ENCODE measurements at places on chromosomes 12 and 14.
A peak's percentile ranks its signal among the peaks of the same experiment; 100 is the strongest.

- DNase-seq = no peak
Measured at GRCh38 chr14:75753696-75754095, 92.7 kb downstream of the TTLL5 start.

- no peak for DNase-seq
Measured at GRCh38 chr14:44204061-44204835, 302.8 kb downstream of the FSCB start.

DNA sequence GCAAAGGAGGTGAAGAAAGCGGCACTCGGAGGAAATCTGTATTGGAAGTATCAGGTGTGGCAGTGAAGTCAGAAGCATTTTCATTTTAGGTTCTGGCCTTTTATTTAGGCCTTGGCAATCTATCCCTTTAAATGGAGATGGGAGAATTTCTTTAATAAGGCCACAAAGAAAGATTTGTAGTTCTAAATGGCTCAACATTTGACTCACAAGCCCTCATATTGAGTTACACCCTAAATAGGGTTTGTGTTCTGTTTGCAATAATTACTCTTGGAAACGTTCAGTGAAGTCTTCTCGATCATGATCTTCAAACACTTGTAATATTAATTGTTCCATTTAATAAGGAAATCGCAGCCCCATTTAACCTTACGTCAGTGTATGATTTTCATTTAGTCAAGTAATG, 25.3 kb upstream of the TMEM260 start:
- no peak for DNase-seq

DNA sequence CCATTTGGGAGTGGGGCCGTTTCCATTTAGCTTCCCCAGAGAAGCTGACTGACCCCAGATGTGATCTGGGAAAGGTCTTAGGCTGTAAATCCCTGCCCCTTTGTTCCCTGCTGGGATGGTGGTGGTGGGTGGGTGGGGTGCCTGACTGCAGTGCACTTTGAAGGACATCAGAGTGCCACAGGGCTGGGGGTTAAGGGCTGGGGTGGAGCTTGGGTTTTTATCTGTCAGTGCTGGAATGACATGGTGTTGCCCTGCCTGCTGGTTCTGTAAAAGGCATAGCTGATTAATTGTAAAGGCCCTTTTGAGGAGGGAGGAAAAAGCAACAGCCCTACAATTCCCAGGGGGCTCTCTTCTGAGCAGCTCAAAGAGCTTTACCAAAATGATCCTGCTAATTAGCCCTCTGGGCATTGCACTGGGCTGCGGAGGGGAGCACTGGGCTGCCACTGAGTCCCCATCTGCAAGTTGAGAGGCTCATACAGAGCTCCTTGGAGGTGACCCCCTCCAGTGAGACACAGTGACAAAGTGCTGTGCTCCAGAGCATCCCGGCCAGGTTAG, 21.1 kb downstream of the PLEKHG3 start:
- DNase-seq = no peak

GRCh38 chr12:57844709-57845477, 1.6 kb downstream of the CTDSP2 start:
- peak; percentile 47 for DNase-seq

- DNase-seq = no peak
Measured at GRCh38 chr12:53980802-53981496, 4.0 kb upstream of the HOXC10 start.

DNA sequence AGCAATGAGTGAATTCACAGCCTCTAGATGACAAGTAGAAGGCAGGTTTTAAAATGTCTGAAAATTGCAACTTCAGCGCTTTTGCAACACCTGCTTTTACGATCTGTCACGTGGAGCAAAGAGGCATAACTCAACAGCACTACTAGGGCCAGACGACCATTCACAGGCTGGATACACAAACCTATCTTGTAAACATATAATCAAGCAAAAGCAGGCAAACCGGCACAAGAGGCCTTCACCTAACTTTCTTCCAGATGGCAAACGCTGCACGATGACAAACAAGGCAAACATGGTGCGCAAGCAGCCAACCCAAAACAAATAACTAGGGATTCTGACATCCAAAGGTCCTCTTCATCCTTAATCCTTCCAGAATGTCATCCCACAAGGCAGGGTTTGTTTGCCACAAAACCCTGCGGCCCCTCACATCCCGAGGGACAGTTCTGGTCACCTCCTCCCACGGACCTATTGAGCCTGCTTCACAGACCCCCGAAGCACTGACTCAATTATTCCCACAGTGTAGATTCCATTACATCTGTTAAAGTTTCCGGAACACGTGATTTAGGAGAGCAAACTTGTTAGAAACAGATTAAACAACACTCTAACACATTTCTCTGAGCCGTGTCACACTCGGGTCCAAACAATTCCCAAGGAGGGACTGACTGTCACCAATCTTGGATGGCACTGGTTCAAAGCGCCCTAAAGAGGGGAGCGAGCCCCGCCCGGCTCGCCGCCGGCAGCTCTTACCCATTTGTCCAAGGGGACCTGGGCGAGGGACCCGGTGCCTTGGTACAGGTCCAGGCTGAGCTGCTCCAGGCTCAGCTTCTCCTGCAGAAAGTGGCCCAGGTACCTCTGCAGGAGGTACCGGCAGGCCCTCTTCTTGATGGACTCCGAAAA, 823 bp downstream of the ATG2B start:
- peak; percentile 55 for DNase-seq

DNA sequence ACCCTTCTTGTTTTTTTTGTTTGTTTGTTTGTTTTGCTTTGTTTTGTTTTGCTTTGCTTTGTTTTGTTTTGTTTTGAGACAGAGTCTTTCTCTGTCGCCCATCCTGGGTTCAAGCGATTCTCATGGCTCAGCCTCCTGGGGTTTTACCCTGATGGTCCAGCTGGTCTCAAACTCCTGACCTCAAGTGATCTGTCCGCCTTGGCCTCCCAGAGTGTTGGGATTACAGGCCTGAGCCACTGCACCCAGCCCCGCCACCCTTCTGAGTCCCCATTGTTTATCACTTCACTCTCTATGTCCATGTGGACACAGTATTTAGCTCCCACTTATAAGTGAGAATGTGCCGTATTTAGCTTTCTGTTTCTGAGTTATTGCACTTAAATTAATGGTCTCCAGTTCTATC, 36.9 kb upstream of the BICD1 start:
- DNase-seq = no peak

DNA sequence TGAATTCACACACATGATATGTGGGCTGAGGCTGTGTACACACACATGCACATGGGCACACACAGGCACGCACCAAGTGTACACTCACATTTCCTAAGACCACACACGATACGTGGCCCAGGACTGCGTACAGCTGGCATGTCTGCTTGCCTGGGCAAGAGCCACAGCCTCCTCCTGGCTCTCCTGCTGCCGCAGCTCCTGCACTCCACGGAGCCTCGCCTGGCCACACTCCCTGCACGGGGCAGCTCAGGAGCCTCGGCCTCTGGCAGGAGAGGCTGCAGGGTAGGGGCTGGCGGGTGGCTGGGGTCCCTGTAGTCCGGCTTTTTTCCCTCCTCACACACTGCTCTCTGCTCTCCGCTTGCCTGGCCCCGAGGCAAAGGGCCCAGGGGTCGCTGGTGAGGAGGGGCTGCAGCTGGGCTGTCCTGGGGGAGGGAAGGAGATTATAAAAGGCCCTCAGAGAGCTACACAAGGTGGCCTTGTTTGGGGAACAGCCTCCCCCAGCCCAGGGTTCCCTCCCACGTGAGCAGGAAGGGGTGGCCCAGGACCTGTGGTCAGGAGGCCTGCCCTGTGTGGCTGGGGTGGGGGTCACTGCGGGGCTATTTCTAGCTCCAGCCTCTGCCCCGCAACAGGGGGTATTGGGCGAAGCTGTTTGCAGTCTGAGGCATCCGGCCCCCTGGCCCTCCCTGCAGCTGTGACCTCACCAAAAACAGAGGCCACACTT, 89.0 kb upstream of the SFSWAP start:
- DNase-seq = no peak

- DNase-seq = peak; percentile 80
Measured at GRCh38 chr12:6461401-6462233, 8.9 kb downstream of the VAMP1 start.

- DNase-seq = no peak
Measured at GRCh38 chr14:54200726-54201125, 196.1 kb upstream of the CDKN3 start.

GRCh38 chr12:75478116-75478794, 2.3 kb upstream of the GLIPR1 start:
- DNase-seq = no peak

- no peak for DNase-seq
Measured at GRCh38 chr14:96901227-96901626, 104.0 kb downstream of the VRK1 start.

- DNase-seq = peak; percentile 45
Measured at GRCh38 chr12:131603939-131604795, 106.7 kb upstream of the SFSWAP start.

DNA sequence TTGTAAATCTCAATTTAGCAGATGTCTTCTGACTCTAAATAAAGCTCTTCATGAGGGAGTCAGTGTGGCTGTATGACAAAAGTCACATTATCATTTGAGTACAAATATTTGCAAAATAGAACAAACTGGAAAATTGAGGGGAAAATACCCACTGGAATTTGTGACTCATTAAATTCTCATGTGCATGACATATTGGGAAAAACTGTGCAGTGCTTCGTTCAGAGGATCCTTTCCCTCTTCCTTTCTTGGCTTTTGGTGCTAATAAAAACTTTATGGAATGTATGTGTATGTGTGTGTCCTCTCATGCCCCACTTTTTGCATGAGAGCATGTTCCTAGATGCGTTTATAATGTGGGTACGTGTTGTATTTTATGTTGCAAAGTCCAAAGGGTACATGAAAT, 267.8 kb downstream of the KTN1 start:
- no peak for DNase-seq

DNA sequence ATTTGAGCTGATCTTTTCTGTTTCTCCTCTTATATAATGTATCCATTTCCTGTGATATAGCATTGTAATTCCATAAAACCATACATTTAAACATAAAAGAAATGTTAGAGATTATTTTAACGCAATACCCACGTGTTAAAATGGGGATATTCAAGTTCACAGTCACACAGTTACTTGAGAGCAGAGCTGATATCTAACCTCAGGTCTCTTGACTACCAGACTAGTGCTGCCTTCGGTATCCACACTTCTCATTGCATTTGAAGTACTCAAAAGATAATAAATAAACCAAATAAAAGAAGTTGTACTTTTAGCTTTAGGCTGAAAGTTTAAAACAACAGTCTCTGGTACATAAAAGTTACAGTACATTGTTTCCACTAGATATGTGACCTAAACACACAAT, 2.9 kb downstream of the CLECL1 start:
- no peak for DNase-seq

- no peak for DNase-seq
Measured at GRCh38 chr12:34206061-34206785, 183.9 kb downstream of the ALG10 start.

GRCh38 chr14:105576525-105577088, 50.2 kb downstream of the TMEM121 start:
- DNase-seq = no peak

GRCh38 chr12:92255741-92256140, 110.1 kb upstream of the BTG1 start:
- no peak for DNase-seq

DNA sequence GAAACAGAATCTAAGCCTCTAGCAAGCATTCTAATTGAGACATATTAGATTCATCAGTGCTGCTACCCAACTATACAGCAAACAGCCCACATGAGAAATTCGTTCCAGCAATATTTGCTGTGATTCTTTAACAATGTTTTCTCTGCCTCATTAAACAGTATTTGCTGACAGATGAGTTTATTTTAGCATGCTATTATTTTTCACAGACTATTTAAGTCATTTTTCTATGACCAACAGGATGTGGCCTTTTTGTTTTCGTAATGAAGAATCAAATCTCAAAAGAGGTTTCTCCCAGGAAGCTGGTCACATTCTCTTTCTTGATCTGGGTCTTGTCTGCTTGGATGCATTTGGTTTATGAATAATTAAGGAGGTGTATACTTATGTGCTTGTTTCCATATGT, 23.2 kb upstream of the SERPINA12 start:
- no peak for DNase-seq

DNA sequence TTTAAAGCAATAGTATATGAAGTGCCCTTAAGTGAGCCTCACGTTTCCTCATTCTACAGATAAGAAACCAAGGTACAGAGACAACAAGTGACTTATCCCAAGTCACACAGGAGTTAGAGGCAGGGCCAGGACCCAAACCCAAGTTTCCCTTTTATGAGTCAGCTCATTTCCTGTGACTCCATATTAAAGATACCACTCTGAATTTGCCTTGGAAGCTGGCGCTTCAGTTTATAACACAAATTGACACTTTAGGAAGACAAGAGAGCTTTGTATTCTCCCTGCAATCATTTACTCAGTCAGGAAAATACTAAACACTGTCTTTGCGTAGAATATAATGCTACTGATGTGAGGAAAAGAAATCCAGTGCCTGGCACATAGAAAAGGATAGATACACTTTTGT, 43.2 kb downstream of the MYBPC1 start:
- DNase-seq = no peak

DNA sequence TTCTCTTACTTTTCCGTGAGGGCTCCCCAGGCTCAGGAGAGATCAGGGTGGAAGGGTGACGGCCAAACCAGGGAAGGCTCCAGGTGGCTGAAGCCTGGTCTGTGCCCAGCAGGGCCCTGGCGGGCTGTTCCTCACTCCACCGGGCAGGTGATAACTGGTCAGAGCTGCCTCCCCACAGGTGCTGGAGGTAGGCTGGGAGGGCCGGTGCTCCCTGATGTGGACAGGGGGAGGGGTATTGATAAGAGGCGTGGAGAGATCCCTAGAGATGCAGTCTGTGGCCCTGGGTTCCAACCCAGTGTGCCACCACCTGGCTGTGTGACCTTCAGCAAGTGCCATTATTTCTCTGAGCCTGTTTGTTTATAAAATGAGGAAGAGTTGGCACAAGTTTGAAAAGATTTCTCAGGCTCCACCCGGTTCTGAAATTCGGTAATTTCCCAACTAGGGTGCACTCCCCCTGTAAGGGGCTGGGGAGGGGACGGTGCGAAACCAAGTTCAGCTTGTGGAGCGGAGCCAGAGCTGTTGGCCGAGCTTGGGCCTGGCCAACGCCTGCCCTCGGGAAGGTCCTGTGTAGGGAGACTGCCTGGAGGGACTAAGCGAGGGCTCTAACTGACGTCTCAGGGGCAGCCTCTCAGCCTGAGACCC, 1.0 kb upstream of the NR4A1 start:
- DNase-seq = no peak

GRCh38 chr12:123891516-123892179, 81.0 kb downstream of the CCDC92 start:
- no peak for DNase-seq

DNA sequence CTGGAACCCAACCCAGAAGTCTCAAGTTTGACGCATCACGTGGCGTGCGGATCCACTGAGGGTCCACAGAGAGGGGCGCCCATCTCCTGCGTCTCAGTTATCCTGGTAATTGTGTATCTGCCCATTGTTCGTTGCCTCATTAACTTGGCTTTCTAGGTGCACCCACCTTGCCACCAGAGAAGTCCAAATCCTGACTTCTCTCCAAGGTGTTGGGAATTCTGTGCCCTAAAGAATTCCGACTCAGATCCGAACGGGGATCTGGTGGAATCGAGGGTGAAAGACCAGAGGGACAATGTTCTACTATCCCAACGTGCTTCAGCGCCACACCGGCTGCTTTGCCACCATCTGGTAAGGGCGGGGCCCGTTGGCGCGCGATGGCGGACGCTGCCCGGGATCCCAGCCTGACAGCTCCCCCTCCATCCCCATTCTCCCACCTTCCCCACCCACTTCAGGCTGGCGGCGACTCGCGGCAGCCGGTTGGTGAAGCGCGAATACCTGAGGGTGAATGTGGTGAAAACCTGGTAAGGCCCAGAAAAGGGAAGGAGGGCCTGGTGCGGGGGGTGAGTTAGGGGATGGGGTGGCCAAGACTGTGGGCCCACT, 481 bp downstream of the REC8 start:
- no peak for DNase-seq

- no peak for DNase-seq
Measured at GRCh38 chr12:49960474-49961110, 1.1 kb upstream of the AQP5 start.

GRCh38 chr14:88823968-88824313, 510 bp upstream of the TTC8 start:
- no peak for DNase-seq

All from activated CD4-positive, alpha-beta T cell treated with anti-CD3 and anti-CD28 coated beads, Interleukin-2, amount 50 U/mL, for 48 hours (primary cell).